Stimulated activated CD8-positive, alpha-beta memory T cell treated with anti-CD3 and anti-CD28 coated beads, Interleukin-15, amount 100 ng/mL, for 4 hours (primary cell): ENCODE measurements at places on chromosomes 1 and 21.

GRCh38 chr1:32897082-32898049, 3.8 kb downstream of the TMEM54 start:
- no peak for DNase-seq

DNA sequence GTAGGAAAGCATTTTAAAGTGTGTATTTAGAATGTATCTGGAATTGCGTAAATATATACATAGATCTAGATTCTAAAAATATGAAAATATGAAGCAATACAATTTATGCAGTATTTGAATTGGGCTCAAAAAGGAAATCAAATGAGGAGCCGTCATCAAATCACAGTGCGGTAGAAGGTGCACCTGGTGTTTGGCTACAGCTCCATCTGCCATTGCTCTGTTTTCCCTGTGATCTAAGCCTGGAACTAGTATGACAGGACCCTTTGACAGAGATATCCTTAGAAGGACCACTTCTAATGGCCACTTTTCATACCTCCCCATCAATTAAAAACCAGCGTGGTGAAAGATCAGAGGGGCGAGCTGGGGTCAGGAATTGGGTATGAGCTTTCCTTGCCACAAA, 202.6 kb downstream of the NFIA start:
- DNase-seq, result no peak

GRCh38 chr1:194795917-194796593, 1609.6 kb upstream of the B3GALT2 start:
- no peak for DNase-seq

DNA sequence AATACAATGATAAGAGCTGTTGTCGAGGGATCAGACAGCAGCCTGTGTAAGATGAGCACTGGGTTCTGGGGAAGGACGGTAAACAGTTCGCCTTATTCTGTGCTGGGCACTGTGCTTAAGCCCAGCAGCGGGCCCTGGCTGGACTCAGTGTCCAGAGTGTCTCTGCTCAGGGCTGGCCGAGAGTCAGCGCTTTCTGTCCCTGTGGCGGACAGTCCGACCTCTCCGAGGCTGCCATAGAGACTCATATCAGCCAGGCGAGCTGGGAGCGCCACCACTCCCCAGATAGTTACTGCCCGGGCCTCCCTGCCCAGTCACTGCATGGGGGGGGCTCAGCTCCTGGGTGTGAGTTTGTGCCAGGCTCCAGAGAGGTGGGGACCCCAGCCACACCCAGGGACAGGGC, 14.7 kb upstream of the NPHP4 start:
- DNase-seq, result no peak

DNA sequence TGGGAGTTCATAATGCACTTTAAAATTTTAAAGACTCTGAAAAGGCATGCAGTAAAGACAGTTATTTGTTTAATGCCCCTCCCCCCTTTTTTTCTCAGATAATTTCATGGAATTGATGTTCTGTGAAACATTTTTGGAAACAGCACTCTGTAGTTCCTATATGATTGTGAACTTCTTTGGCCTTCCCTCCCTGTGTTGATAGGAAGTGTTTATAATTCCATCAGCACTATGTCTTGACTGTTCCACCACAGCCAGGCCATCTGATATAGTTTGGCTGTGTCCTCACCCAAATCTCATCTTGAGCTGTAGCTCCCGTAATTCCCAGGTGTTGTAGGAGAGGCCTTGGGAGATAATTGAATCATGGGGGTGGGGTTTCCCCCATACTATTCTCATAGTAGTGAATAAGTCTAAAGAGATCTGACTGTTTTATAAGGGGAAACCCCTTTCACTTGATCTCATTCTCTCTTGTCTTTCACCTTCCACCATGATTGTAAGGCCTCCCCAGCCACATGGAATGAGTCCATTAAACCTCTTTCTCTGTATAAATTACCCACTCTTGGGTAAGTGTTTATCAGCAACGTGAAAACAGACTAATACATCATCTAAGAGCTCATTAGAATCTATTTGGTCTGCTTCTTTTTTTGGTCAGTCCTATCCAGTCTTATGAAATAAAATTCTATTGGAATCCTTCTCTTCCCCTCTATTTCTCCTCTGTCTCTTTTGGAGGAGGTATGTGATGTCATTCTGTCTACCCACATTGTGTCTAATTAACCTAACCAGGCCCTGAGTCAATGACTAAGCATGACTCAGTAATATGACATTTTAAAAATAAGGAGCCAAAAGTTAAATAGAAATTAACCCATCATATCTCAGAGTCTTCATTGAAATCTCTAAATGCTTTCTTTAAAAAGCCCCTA, 8.9 kb downstream of the CCDC185 start:
- DNase-seq, result no peak

GRCh38 chr1:172456344-172456769, 12.5 kb upstream of the PIGC start:
- no peak for DNase-seq

DNA sequence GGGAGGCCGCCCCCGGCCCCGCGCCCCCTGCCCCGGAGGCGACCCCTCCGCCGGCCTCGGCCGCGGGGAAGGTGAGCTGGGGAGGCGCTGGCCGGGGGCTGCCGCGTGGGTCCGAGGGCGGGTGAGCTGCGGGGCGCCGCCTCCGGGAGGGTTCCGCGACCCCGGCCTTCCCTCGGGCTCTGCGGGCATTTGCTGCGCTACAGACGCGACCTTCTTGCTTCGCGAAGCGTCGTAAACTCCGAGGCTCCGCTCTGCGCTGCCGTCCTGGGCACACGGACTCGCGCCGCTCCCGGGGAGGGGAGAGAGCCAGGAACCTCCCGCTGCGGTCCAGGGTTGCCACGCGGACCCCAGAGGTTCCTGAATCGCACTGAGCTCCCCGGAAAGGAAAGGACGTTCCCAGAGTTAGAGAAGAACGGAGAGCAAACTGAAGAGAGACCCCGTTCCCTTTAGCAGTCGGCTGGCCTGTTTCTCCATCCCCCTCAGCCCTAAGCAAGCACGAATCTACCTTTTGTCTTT, 345 bp downstream of the SLX9 start:
- no peak for DNase-seq

DNA sequence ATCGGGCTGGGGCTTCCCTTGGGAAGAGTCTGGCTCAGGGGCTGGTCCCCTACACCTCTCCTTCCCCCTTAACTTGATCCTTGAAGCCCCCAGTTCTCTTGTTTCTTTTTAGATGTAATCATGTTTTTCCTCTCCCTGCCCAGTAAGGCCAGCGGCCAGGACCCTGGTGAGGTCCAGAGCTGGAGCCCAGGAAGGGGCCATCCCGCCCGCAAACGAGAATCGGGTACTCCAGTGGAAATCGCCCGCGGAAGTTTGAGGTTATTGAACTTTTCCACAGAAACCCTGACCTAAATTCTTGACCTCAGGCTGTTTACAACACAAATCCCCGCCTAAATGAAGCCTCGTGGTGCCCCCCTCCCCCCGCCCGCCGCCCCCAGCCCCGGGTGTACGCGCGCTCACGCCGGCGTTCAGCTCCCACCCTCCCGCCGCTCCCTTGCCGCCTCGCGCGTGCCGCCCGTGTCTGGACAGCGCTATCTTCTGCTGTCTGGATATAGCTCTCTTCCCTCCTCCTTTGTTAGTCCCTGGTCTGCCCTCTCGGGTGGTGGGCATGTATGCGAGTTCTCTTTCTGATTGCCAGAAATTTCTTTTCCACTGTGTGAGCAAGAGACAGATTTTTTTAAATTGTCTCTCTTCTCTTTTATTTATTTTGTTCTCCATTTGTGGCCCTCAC, 165.9 kb upstream of the CACNA1E start:
- no peak for DNase-seq

- DNase-seq, result no peak
Observed at GRCh38 chr1:156439777-156440183, 60.8 kb downstream of the MEF2D start.

DNA sequence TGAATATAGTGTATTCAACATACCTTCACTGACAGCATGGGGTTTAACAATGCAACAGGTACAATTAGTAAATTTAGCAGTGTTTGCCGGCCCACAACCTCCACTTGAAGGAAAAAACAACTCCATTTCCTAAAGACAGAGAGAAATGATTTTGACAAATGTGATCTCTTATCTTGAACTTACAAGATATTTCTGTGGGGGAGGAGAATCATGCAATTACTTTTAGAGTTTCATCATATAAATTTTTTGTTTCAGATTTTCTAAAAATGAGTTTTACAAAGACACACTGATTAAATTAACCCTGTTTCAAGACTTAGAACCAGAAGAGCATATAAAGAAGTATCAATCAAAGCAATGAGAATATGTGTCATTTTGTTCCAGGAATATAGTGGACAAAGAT, 80.3 kb downstream of the NME7 start:
- DNase-seq, result no peak

GRCh38 chr1:104991702-104992101, 1242.0 kb downstream of the AMY1C start:
- no peak for DNase-seq

DNA sequence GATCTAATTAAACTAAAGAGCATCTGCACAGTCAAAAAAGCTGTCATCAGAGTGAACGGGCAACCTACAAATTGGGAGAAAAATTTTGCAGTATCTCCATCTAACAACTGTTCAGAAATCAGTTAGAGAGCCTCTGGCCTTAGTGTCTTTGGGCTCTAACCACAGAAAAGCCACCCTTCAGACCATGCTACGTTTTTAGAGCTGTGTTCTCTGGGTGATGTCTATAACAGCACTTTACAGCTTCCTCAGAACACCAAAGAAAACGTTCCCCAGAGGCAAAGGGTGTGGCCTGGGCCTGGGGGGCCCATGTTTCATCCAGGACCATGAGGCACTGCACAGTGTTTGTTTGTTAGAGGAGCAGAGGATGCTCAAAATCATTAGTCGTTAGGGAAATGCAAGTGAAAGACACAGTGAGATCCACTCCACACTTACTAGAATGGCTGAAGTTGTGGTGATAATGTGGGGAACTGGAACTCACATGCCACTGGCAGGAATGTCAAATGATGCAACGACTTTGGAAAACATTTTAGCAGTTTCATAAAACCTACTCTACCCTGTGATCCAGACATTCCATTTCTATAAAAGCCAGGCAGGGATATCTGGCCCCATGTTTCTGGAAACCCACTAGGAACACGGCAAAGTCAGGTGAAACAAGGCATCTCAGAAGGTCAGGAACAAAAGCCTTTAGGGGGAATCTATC, 250.4 kb upstream of the HOOK1 start:
- no peak for DNase-seq

GRCh38 chr1:206496131-206496793, 11.1 kb upstream of the RASSF5 start:
- no peak for DNase-seq
